Smooth muscle cell of the pulmonary artery (primary cell): ENCODE measurements at places on chromosomes 16 and 17. TPM values are rescaled to one million over a fixed set of nuclear protein-coding genes. Genes with fewer than 3 reads are reported as not detected.

The CMIP gene
- 12.9 and 24.9 TPM in 2 replicates for total RNA-seq

The DRC7 gene
- total RNA-seq, result 0.07 and 0.13 TPM in 2 replicates

The AIPL1 gene
- total RNA-seq, result not detected in 2 replicates

The KRT24 gene
- not detected in 2 replicates for total RNA-seq

The LITAFD gene
- total RNA-seq, result not detected in 2 replicates

The HOXB1 gene
- total RNA-seq, result not detected in 2 replicates

The HCFC1R1 gene
- total RNA-seq, result 33.4 and 46.1 TPM in 2 replicates
